ENCODE measurements at places on chromosomes 2 and 18.

- no peak for DNase-seq
Observed at GRCh38 chr2:170206246-170206645, 28.3 kb downstream of the MYO3B start.

GRCh38 chr18:59428018-59428417 lies 69.0 kb upstream of the LMAN1 start:
- DNase-seq, result no peak

GRCh38 chr2:101762451-101763171 lies 65.1 kb downstream of the MAP4K4 start:
- no peak for DNase-seq

DNA sequence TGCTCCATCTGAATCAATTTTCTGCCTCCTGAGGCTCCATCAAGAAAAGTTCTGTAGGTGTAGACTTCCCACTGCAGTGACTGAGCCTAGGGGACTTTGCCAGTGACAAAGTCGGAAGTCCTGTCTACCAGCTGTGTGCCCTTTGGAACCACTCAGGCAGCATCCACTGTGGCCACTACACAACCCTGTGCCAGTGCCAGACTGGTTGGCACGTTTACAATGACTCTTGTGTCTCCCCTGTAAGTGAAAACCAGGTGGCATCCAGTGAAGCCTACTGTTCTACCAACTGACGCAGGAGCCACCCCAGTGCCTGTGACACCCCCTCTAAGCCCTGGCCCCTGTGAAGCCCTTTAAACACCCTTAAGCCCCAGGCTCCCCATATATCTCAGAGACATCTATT lies 132.1 kb upstream of the SERPINE2 start:
- DNase-seq, result no peak

DNA sequence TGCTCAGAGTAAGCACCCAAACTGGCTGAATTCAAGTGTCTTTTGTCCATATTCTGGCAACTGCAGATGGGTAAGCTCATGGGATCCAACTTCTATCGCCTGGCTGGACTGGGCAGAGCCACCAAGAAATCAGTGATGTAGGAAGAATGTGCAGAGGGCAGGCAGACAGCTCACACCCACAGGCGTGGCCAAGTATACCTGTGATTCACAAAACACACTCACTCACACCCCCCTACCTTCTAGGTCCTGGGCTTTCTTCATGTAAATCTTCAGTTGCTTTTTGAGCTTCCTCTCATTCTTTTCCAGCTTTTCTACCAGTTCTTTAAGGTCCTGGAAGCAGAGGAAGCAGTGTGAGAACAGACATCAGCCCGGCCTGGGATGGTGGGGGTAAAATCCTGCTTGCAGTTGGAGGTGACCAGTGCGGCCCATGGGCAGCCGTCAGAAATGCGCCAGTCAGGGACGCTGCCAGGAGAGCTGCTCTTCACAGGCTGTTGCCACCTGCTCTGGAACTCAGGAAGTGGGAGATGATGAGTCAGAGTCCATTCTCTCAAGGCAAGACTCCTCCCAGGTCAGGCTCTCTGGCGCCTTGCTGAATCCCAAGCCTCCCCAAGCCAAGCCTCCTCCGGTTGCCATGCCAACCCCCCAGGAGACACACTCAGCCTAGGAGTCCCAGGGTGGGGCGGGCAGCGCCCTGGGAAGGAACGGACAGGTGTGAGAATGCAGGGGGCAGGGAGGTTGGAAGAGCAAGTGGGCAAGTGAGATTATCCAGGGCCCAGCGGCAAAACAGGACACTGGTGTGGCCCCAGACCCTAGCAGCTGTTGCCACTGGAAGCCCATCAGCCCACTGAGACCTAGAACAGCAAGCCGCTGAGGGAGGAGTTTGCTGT lies 36.2 kb upstream of the ACAA2 start:
- peak; percentile 94 for DNase-seq

DNA sequence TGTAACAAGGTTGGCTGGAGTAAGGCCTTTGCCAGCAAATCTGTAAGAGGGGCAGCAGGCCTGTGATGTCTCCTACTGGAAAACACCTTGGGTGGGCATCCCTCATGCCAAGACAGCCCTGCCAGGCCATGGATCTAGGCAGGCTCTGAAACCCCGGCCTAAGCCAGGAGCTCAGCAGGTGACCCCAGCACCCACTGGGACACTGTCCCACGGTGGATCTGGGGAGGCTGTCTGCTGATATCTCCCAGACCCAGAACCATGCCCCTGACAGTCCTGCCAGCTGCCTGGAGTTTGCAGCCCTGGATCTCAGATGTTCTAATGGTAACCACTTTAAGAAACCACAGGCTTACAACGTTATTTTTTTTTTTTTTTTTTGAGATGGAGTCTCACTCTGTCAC lies 117.7 kb downstream of the ZNF516 start:
- no peak for DNase-seq

GRCh38 chr2:56009758-56010458 lies 86.3 kb upstream of the EFEMP1 start:
- DNase-seq, result peak; percentile 75

DNA sequence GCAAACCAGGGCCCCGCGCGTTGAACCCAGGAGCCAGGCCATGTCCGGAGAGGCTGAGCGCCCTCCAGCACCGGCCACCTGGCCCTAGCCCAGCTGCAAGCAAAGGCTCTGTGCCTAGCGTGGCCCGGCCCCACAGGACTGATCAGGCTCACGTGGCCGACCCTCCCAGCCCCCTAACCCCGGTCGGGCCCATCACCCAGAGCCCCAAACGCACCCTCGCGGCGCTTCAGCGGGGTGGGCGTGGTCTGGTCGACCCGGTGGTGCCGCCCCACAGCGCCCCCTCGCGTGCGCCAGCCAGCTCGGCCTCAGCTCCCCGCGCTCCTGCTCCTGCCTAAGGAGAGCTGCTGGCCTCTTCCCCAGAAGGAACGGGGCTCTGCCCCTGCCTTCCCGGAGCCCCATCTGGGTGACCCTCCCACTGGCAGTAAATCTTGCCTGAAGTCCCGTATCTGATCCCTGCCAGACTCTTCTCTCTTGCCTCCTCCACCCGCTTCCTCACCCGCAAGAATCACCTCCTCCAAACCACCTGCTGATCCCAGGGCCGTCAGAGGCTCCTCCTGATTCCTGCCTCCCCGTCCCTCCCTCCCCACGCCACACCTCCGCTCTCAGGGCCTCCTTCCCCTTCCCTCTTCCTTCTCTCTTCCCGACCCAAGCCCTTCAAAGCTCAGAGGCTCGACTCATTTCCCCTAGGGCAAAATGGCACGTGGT lies 12.3 kb upstream of the TEX51 start:
- DNase-seq, result peak; percentile 70

- no peak for DNase-seq
Observed at GRCh38 chr2:84779781-84780180, 101.1 kb downstream of the TRABD2A start.

DNA sequence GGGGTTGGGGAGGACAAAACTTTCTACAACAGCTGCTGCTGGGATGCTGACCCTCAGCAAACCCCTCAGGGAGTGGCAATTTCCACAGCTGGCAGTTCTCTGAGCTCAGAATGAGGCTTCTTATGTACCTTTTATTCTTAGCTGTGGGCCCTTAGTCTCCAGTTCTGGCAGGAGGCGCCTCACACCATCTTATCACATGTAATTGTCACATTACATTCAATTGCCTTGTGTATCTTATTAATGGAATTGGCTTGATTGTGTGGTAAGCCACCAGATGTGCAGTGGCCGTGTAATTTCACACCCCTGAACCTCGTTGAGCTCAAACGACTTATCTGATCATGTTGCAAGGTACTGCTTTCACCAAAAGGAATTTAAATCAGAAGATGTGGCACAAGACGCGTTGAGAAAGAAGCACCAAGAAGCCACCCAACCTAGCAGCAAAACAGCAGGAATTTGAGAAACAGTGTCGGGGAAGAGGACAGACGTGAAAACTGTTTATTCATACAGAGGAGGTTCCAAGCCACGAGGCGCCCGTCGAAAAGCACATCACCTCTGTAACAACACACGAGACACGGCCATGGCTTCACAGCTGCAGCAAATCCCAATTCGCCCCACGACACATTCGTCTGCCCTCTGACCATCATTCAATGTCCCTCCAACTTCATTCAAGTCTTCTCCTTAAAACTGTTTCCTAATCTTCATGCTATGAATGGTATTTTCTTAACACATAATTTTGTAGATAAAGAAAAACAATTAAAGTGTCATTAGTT lies 53.6 kb upstream of the LPIN2 start:
- DNase-seq, result no peak

DNA sequence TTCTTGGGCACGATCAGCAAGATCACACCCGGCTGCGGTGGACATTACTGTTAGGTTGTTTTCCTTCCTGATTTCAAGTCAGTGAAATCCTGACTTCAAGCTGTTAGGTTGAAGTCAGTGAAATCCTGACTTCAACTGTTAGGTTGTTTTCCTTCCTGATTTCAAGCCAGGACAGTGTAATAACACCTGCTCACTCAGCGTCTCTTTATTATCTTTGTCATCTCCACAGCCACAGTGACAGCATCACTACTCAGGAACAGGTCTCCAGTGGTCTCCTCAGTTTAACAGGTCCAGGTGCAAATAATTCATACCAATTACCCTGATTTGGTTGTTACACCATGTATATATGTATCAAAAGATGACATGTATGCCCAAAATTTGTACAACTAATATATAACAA lies 208.1 kb upstream of the REG3G start:
- DNase-seq, result no peak

- peak; percentile 64 for DNase-seq
Observed at GRCh38 chr2:152587187-152587947, 129.9 kb downstream of the PRPF40A start.

GRCh38 chr2:15965564-15966019 lies 25.2 kb downstream of the MYCN start:
- no peak for DNase-seq

GRCh38 chr2:65937379-65938160 lies 497.4 kb upstream of the MEIS1 start:
- DNase-seq, result peak; percentile 38

- DNase-seq, result no peak
Observed at GRCh38 chr2:233627331-233628025, 8.8 kb upstream of the UGT1A10 start.
